Skeletal muscle cell (primary cell): ENCODE measurements at places on chromosomes 16 and 17.

DNA sequence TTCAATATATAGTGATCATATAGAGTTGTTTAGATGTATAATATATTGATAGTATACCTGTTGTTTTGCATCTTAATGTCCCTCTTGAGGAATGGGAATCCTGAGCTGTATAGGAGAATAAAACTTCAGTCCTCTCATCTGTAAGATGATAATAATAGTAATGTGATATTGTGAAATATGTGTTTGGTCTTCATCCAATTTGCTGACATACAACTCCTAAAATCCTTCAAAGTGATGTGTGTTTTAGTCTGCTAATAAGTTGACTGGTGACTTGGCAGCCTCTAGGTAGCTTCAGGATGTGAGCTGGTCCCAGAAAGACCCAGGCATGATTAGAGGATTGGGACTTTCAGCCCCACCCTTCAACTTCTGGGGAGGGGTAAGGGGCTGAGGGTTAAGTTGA, 22.8 kb upstream of the NFAT5 start:
- no peak for DNase-seq

GRCh38 chr17:80584176-80584905, 39.7 kb downstream of the RPTOR start:
- no peak for DNase-seq

GRCh38 chr16:84501077-84501735, 3.3 kb downstream of the MEAK7 start:
- no peak for DNase-seq

GRCh38 chr17:15260376-15261257, 4.5 kb downstream of the PMP22 start:
- DNase-seq: peak; percentile 62

- DNase-seq: no peak
Measured at GRCh38 chr17:22310717-22311686, 618.7 kb downstream of the KCNJ18 start.

- DNase-seq: no peak
Measured at GRCh38 chr17:7034955-7035590, 742 bp upstream of the SLC16A13 start.

DNA sequence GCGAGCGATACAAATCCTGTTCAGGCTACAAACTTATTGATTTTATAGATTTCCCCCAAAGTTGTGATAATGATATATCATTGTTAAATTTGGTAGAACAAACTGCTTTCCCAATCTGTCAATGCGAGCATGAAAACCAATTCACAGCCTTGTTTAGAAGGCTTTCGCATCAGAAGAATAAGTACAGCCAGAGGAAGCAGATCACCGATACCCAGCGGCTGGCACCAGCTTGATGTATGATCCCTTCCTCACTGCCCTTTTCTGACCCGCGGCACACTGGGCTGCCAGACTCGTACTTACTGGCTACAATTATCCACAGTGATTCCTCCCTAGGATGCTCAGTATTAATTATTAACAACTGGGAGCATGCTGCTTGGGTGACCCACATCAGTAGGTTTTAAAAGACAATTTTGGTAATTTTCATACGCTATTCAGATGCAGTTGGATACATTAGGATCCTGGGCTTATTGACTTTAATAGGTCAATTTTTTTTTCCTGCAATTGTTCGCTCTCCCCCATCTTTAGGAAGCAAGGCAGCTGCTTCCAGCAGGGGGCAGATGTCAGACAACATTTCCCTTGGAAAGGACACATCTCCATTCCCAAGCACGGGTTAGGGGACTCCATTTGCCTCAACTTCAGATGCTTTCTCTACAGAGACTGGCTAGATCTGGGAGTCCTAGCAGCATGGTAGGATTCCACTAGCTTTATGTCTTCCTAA, 582.7 kb upstream of the PSMD7 start:
- DNase-seq: no peak

DNA sequence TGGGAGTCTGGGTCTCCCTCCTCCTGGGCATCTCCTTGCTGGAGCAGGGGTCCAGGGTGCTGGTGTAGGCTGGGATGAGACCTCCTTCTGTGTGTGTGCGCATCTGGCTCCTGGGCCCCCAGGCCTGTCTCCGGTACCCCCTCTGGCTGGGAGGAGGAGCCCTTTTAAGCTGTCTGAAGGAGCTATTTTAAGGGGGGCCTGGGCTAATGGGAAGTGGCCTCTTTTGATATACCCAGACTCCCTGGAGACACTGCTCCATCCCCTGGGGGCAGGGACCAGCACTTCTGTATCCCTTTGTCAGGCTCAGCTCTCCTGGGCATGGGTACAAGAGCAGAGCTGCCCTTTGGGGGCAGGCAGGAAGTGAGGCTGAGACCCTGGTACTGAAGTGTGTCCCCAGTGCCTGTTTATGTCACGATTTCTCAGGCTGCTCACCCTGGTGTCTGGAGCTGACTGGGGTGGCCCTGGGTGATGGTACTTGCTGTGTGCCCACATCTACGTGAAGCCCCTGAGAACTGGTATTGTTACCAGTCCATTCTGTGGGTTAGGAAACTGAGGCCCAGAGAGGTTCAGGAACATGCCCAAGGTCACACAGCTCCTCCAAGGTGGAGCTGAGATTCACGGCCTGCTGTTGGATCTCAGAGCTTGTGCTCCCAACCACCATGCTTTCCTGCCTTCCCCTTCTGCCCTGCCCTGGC, 6.5 kb downstream of the ADCY7 start:
- DNase-seq: no peak

- DNase-seq: no peak
Measured at GRCh38 chr16:84137287-84137686, 7.7 kb downstream of the HSDL1 start.

DNA sequence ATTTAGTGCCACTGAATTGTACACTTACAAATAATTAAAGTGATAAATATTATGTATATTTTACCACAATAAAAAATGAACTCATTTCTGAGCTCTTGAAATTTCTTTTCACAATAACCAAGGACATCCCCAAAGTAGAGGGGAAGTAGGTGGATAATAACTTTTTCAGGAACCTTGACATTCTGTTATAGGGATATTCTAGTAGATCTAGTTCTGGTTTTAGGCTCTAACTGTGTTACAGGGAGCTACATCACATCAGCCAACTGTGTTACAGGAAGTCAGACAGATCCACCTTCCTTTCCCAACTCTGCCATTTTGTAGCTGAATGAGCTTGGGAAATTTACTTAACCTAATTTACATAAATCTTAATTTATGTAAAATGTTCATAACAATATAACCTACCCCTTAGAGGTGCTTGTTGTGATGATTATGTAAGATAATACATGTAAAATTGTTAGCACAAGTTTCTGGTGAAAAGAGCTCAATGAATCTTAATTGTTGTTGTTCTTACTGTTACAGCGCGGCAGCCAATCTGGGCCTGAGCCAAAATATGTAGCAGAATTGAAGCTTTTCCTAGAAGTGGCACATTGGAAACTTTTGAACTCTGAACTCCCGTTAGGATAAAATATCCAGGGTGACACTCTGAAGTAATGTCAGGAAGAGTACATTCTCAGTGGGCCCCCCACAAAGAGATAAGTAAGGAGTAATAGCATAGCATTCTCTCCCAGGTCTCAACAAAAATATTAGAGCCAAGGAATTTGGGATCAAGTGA, 169.8 kb downstream of the AATF start:
- DNase-seq: no peak

DNA sequence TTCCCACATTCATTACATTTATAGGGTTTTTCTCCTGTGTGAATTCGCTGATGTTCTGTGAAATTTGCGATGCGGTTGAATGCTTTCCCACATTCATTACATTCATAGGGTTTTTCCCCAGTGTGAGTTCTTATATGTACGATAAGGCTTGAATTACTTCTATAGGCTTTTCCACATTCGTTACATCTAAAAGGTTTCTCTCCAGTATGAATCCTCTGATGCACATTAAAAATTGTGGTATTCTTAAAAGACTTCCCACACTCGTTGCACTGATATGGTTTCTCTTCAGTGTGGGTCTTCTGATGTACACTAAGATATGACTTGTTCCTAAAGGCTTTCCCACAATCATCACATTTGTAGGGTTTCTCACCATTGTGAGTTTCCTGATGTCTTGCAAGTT, 30.4 kb downstream of the ZNF624 start:
- no peak for DNase-seq

DNA sequence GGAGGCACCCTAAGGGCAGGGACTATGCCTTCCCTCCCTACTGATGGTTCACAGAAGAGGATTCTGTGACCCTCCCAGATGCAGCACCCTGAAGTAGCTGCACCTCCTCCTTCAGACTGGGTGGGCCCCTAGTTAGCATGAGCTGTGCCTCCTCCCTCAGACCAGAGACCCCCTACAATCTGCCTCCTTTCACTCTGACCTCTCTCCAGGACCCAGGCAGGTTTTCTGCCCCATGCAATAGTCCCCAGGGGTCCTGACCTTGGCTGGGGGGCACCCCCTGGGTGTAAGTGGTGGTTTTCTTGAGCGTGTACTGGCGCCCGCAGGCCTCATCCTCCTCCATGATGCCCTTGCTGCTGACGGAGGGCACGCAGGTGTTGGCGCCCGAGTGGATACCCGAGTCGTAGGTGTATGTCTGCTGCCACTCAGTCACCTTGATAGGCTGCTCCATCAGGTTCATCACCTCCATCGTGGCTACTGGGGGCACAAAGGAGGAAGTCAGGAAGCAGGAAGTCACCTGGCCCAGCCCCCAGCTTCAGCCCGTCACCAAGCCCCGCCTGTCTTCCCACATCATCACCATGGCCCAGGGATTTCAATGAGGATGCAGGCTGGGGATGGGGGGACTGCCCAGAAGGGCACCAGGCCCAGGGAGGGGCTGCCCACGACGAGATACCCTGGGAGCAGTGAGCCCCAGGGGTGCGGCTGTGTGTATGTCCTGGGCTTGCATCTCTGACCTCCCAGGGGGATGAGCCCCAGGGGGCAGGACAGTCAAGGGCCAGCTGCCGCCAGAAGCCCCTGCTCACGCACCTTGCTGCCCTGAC, 14.9 kb downstream of the JUP start:
- DNase-seq: no peak

DNA sequence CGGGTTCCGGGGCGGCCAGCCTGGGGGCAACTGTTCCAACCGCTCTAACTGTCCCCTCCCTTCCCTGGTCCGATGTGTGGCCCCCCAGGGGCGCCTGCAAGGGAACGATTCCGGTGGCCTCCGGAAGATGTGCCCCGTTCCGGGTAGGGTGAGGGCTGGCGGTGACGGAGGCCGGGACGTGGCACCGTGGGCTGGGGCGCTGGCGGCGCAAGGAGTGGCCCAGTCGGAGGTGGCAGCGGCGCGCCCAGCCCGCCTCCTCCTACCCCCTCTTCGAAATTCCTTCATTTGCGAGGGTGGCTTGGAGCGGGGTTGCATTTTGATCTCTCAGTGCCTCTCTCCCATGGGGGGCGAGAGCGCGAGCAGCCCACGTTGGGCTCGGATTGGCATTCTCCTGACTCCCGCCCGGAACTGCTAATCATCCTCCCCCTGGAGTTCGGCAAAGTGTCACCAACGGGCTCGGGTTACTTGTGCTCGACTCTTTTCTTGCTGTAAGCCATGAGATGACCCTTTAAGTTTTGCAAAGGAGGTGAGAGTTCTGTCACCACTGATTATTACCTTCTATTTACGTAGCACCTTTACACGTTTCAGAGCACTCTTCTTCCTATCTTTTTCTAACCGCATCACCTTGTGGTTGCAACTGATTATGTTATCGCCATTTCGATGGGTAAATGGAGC, 622 bp downstream of the NDEL1 start:
- DNase-seq: no peak

- no peak for DNase-seq
Measured at GRCh38 chr16:77335652-77336234, 99.1 kb downstream of the ADAMTS18 start.

- DNase-seq: peak; percentile 3
Measured at GRCh38 chr17:5883775-5884665, 186.2 kb upstream of the WSCD1 start.

DNA sequence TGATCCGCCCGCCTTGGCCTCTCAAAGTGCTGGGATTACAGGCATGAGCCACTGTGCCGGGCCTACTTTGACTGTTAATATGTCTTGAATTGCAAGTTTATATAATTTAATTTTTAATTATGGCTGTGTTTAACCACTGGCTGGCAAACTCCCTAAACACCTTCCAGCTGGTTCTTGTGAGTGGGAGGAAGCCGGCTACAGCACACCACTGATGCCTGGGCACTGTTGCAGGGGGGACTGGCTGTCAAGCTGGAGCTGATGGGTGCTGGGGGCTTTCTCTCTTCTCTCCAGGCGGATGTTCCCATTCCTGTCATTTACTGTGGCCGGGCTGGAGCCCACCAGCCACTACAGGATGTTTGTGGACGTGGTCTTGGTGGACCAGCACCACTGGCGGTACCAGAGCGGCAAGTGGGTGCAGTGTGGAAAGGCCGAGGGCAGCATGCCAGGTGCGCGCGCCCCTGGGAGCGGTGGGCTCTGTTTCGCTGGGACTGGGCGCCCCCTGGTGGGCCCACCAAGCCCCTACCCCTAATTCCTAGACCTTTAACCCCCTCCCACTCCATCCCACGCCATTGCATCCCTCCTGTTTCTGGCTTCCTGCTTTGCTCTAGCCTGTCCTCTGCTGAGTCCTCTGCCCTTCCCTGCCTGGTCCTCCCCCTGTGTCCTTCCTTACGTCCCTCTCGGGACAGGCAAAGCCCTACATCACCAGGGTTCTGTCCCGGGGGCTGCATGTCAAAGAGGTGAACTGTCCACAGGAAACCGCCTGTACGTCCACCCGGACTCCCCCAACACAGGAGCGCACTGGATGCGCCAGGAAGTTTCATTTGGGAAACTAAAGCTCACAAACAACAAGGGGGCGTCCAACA, 9.5 kb downstream of the TBX21 start:
- DNase-seq: no peak
